ENCODE measurements at places on chromosomes 1 and 21.

GRCh38 chr1:149936992-149937705, 470 bp upstream of the MTMR11 start:
- DNase-seq: no peak

GRCh38 chr1:172326136-172326535, 94.3 kb upstream of the C1orf105 start:
- DNase-seq: no peak

- no peak for DNase-seq
These were observed 23.1 kb downstream of the SLC26A9 start for GRCh38 chr1:205920159-205920558.

- no peak for DNase-seq
These were observed 502.2 kb upstream of the OLFM3 start for GRCh38 chr1:102498929-102499328.

DNA sequence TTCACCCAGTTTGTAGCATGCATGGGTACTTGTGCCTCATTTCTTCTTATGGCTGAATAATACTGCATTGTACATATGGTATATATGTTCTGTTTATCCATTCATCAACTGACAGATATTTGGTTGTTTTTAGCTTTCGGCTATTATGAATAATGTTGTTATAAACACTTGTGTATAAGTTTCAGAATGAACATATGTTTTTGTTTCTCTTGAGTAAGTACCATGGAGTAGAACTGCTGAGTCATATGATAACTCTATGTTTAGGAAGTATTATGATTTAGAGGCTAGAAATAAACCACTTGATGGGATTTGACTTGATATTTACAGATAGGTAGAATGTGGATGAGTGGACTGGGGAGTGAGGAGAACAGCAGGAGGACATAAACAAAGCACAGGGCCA, 48.6 kb downstream of the WNT2B start:
- no peak for DNase-seq

DNA sequence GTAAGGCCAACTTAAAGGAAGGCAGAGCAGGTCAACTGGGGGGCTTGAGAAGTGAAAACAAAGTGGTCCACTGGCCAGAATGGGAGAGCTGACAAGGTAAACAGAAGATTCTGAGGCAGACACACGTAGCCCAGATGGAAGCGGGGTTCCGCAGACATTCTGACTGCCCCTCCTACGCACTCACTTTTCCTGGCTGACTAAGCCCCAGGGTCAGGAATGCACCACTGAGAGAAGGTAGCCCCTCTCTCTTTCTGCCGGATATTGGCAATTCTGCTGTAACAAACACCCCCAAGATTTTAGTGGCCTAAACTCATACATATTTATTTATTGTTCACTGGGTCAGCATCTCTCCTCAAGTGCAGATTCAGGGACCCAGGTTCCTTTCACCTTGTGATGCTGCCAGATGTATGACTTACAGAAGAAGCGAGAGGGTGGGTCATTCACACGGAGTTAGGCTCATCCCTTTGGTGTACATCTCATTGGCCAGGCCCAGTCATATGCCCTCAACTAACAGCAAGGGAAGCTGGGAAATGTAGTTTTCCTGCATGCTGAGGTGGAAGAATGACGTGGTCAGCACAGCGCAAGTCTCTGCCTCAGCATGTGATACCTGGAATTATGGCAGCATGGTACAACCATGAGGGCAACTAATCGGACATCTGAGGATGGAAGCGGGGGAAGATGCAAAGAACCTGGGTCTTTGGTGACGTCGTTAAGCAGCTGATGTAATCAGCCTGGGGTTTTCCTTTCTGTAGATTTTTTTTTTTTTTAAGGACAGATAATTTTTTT, 43.4 kb upstream of the MRPS6 start:
- DNase-seq: no peak

DNA sequence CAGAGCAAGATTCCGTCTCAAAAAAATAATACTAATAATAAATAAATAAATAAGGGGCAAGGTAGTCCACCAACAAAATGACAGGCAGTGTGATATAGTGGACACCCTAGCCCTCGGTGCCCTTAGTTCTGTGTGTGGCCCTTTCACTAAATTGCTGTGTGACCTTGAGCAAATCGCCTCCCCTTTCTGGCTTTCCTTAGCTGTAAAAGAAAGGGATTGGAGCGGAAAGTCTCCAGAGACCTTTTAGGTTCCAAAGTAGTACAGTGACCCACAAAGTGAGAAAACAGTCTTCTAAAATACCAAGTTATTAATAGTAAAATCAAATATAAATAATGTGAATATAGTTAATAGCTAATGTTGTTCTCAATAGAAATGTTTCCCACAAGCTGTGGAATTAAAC, 7.6 kb downstream of the LMNA start:
- DNase-seq: no peak

GRCh38 chr1:47951545-47952235, 45.5 kb downstream of the TRABD2B start:
- no peak for DNase-seq

- DNase-seq: no peak
These were observed 74.1 kb downstream of the SERINC2 start for GRCh38 chr1:31487143-31487542.

DNA sequence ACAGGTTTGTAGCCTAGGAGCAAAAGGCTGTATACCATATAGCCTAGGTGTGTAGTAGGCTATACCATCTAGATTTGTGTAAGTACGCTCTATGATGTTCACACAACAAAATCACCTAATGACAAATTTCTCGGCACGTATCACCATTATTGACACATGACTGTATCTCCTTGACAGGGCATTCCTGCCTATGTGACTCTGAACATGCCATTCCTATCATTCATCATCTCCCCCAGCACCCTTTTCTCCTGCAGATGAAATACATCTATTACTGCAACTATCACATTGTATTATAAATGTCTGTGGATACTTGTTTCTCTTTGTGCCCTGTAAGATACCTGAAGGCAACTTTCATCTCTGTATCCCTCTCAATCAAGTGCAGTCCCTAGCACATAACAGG, 29.9 kb downstream of the TP53BP2 start:
- no peak for DNase-seq

DNA sequence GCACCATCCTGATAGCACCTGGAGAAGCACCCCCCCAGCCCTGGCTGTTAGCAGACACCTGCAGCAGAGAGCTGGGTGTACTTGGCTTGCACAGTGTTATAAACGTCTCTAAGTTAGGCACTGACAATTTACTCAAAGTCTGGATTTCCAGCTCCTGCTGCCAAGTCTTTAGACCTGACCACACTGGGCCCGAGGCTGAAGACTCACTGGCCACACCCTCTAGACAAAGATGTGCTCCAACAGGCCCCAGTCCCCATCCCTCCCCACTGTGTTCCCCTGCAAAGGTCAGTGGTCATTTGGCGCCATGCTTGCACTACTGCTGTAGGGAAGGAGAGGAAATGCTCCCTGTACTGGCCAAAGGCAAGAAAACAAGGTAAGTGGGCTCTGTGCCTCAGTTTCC, 31.1 kb downstream of the PADI6 start:
- DNase-seq: no peak

DNA sequence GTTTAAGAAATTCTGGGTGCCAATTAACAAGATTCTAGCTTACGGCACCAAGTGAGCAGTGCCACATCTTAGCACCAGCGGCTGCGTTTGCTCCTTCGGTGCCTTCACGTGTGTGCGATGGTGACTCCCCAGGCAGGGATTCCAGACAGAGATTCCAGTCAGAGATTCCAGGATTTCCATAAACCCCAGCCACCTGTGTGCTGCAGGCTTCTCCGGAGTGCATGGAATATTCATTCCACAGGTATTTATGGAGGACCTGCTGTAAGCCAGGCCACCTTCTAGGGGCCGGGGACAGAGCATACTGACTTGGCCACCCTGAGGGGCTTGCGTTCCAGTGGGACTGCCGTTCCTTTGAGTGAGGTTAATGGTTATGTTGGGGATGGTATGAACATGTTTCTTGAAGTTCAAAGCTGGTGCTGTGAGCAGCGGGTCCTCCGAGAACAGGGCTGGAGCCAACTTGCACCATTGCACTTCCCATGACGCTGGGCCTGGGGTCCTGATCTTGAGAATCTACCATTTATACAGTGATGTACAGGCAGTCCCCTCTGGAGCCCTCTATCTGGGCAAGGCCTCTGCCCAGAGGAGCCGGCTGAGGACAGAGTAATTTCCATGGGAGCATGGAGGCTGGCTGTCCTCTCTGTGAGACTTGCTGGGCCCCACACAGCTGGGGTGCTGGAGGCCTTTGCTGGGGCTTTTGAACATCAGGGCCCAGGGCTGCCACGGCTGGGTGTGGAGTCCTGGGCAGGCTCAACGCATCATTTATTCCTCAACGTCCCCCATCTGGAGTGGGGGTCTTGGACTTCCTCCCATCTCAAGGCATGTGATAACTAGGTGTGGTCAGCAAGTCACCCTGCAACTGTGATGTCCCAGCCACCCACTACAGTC, 58.8 kb upstream of the AJAP1 start:
- no peak for DNase-seq

GRCh38 chr1:206850401-206850800, 15.0 kb upstream of the IL20 start:
- no peak for DNase-seq

- DNase-seq: no peak
These were observed 9.7 kb downstream of the SKI start for GRCh38 chr1:2237773-2238172.

GRCh38 chr1:203673550-203674411, 47.1 kb downstream of the ATP2B4 start:
- no peak for DNase-seq

DNA sequence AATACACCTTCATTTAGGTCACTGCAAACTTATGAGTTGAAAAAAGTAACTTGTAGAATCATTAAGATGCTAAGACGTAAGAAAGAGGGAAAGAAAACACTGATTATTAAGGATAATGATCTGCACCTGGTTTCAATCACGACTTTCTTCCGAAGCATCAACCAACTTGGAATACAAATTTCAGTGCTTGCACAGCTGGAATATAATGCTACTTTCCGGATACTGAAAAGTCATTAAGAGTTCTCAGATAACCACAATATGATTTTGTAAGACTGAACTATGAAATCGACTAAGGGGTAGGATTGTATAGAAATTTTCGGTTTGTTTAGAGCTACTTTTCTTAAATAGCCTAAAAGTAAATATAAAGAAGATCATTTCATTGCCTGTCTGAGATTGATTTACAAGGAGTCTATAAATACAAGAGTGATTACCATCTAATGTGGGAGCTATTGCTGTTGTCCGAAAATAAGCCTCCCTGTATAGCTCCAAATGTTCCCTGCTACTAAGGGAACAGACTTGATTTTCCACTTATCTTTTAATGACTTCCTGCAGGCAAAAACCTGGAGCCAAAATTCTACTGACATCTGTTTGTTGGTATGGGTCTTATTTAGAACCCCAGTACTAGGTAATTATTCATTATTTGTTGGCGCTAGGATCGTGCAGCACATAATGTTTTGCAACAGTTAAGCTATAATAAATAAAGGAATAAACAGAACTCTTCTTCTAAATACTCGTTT, 673.3 kb downstream of the KCNT2 start:
- DNase-seq: no peak

DNA sequence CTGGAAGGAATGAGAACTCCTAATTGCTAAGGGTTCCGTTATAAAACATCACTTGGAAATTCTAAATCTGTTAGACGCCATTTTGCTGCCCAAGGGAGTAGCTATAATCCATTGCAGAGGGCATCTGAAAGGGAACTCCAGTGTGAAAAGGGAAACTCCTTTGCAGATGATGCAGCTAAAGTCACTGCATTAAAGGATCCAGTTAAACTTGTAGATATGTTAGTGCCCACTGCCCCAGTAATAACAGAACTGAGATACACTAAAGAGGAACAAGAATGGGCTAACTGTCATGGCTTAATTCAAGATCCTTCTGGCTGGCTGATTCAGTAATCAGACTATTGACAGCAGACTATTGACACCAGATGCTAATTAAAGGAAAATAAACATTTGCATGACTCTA, 81.8 kb upstream of the KIAA0040 start:
- no peak for DNase-seq

- DNase-seq: peak; percentile 78
These were observed 20.0 kb downstream of the MEF2D start for GRCh38 chr1:156480411-156481192.

Data from GM18507 (cell line).